SW 1271 (cell line): ENCODE measurements at places on chromosomes 2 and 18.

- DNase-seq: no peak
Observed at GRCh38 chr2:128249555-128249954, 69.1 kb downstream of the HS6ST1 start.

- DNase-seq: no peak
Observed at GRCh38 chr2:176562359-176563078, 293.3 kb downstream of the MTX2 start.

GRCh38 chr2:73080321-73081131 is 9.0 kb upstream of the SFXN5 start:
- no peak for DNase-seq

DNA sequence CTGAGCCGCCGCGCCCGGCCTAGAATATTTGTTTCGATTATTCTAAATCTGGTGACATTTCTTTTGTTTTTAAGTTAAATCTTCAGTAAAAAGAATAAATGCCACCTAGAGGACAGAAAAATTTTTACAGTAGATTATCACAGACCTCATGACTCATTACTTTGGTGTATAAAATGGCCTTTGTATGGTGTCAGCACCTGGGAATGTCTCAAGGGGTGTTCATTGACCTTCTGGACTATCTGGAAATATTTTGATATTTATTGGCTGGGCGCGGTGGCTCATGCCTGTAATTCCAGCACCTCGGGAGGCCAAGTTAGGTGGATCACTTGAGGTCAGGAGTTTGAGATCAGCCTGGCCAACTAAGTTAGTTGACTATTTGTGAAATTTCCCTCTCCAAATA is 30.3 kb upstream of the SLC30A6 start:
- DNase-seq: peak; percentile 93

DNA sequence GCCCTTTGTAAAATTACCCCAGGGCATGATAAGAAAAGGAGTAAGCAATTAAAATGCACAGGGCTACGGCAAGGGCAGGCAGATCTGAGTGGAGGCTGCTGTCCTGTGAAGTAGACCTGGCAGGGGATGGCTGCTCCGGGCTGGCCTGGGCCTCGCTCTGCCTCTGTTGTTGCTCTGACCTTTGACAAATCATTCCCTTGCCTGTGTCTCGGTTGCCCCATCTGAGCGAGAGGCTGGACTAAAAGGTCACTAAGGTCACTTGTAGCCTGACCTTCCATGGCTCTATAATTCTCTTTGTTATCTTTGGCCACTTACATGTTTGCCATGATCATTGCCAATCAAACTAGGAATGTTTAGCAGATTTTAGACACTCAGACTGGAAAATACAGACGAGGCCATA is 118.1 kb downstream of the KLHL29 start:
- DNase-seq: no peak

DNA sequence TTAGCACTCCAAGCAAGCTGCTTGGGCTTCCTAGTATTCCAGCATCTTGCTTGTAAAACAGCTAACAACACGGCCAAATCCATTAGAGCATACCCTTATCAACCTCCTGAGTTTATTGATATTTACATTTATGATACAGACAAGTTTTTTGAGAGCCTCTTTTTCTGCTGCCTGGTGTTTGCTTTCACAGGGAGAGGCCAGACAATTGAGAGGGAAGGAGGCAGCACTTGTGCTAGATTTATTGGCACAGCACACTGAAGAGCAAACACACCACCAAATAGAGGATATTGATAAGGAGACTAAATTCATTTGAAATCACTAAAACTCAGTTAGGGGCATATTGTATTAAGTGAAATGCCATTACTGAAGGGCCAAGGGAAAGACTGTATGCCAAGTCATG is 1142.3 kb upstream of the FANCL start:
- DNase-seq: no peak

DNA sequence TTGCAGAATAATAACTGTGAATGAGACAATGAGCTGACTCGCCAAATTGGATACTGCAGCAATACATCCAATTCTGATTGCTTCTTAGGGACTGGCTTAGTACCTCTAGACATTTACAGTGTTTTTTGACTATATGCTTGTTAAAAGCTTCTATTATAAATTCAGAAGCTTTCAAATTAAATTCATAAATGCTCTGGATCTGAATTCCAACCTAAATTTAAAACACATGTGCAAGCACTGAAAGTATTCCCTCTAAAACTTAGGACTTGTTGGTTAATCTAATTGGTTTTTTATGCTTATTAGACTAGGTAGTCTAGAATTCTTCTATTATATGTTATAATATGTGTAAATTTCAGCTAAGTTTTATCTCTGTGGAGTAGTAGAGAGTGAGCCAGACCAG is 306.9 kb downstream of the CPS1 start:
- DNase-seq: no peak

GRCh38 chr2:236768393-236769140 is 198.9 kb downstream of the ACKR3 start:
- no peak for DNase-seq

DNA sequence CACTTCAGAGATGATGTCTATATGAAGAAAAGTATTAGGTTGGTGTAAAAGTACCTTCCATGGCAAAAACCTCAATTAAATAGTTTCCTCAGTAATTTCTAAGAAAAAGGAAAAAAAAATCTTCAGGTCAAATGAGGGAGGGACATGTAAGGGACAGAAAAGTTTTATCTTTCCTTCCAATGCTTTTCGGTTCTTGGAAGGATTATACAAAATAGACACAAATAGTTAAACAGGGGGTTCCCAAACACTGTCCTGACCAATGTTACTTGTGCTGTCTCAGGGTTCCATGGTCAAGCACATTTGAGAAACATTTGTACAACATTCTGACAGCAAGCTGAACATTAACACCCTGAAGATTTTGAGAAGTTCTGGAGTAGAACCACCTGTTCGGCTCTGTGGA is 22.0 kb downstream of the ERMN start:
- DNase-seq: no peak

DNA sequence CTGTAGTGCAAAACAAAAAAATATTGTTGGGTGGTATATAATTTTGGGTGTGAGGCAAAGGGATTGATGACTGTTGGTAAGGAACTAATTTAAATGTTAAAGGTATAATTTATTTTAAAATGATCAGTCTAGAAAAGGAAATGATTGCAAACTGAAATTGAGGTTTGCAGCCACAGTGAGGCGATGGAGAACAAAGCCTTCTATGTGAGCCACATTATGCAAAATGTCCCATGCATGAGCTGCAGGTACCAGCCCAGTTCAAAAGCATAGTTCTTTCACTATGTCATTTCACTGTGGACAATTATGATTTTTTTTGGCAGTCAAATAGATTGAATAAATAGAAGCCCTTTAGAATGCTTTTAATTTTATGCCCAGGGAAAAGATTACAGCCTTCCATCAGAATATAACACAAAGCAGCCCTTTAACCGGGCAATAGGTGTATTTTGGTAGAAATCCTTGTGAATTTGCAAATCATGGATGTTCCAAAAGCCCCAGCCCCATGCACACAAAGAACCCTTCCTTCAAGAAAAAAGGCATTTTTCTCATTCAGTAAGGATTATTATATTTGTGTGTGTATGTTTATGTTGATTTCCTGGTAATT is 1.7 kb downstream of the MAP2 start:
- DNase-seq: no peak

GRCh38 chr2:62287899-62288880 is 92.3 kb downstream of the B3GNT2 start:
- DNase-seq: no peak

DNA sequence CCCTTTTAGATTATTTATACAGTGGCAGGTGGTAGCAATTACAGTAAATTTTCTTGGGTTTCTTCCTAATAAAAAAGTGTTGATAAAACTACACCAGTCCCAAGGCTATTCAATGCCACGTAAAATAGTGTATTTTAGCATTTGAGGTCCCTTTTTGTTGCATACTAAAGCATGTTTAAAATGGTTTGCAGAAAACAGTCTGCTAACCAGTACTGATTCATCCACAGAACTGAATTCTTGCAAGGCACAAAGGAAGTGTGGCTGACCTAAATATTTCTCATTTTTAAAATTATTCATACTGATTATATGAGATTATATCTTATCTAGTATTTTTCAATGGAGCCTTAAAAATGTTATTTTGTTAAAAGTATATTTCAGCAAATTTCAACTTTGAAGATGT is 98.1 kb downstream of the SMAD2 start:
- no peak for DNase-seq

GRCh38 chr2:42342061-42342794 is 18.8 kb downstream of the COX7A2L start:
- DNase-seq: peak; percentile 65

GRCh38 chr2:53559302-53559966 is 208.2 kb upstream of the CHAC2 start:
- DNase-seq: no peak

GRCh38 chr18:11830585-11830984 is 20.6 kb upstream of the CHMP1B start:
- DNase-seq: no peak

DNA sequence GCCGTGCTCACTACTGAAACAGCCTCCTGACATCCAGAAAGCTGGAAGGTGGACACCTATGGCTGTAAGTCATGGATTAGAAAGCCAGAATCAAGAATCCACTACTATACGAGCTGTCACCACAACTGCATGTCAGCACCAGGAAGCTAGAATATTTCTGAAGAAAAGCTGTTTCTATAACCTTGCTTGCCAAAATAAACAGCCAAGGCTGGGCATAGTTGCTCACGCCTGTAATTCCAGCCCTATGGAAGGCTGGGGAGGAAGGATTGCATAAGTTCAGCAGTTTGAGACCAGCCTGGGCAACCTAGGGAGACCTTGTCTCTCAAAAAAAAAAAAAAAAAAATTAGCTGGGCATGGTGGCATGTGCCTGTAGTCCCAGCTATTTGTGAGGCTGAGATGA is 96.3 kb upstream of the GAREM1 start:
- no peak for DNase-seq

DNA sequence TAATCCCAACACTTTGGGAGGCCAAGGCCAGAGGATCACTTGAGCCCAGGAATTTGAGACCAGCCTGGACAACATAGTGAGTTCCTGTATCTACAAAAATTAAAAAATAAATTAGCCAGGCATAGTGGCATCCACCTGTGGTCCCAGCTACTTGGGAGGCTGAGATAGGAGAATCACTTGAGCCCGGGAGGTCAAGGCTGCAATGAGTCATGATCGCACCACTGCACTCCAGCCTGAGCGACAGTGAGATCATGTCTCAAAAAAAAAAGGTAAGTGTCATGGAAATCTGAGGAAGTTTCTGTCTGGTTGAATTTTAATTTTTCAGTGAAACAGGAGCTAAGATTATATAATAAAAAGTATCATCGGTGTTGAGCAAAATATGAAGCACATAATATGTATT is 2.5 kb upstream of the C2orf15 start:
- no peak for DNase-seq

GRCh38 chr2:193141998-193142397 is 947.3 kb upstream of the TMEFF2 start:
- no peak for DNase-seq

DNA sequence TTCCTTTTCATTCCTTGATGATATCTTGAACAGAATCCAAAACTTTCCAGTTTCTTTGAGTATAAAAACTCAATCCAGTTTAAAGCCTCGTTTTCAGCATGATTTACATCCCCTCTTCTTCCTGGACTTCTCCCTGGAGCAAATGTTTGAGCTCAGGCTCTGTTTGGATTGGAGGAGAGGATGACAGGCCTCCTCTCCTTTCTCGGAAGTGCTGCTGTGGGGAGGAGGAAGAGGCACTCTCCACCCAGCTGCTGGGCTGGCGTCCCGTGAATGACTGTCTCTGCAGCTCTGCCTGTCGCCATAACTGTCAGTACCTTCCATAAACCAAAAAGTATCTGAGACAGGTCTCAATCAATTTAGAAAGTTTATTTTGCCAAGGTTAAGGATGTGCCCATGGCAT is 238.2 kb upstream of the AGAP1 start:
- no peak for DNase-seq

GRCh38 chr2:190551928-190552327 is 17.4 kb upstream of the NEMP2 start:
- no peak for DNase-seq

- DNase-seq: no peak
Observed at GRCh38 chr2:64700133-64700809, 46.6 kb upstream of the SERTAD2 start.

GRCh38 chr2:64086347-64087082 is 57.7 kb downstream of the PELI1 start:
- DNase-seq: no peak

DNA sequence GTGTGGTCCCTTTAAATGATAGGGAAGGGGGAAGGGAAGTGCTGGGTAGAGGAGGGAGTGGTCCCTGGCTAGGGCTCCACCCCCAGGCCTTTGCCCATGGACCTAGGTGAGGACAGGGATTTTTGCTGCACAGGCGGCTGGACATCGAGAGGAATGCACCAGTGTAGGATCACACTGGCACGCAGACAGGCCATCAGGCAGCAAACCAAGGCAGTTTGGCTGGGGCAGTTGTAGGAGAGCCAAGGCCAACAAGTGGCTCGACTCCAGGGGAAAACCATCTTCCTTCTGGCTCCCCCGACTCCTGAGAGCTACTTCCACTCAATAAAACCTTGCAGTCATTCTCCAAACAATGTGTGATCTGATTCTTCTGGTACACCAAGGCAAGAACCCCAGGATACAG is 402.0 kb upstream of the LRRTM1 start:
- DNase-seq: no peak

GRCh38 chr18:6010284-6010683 is 115.0 kb upstream of the TMEM200C start:
- no peak for DNase-seq

GRCh38 chr2:37322368-37322767 is 2.3 kb downstream of the PRKD3 start:
- DNase-seq: no peak

- DNase-seq: no peak
Observed at GRCh38 chr2:62568983-62569837, 63.2 kb upstream of the TMEM17 start.

GRCh38 chr18:67200665-67201064 is 315.9 kb downstream of the DSEL start:
- DNase-seq: no peak

DNA sequence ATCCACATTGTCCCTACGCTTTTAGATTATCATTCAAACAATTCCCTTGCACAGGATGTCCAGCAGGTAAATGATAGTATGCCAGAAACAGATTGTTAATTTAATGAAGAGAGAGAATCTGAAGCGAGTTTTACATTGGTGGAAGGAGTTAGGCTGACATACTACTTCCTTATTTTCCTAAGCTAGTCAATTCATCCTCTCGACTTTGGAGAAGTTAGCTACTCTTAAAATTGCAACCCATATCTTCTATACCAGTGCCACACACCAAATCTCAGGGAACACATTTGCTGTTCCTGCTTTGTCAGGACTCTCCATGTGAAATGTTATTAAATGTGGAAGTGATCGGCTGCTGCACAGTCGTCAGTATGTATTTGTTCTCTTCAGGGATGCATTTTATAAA is 249.2 kb downstream of the NAPG start:
- DNase-seq: no peak

- no peak for DNase-seq
Observed at GRCh38 chr2:100196786-100197494, 54.5 kb upstream of the AFF3 start.

- no peak for DNase-seq
Observed at GRCh38 chr18:48627216-48627615, 88.4 kb downstream of the CTIF start.

DNA sequence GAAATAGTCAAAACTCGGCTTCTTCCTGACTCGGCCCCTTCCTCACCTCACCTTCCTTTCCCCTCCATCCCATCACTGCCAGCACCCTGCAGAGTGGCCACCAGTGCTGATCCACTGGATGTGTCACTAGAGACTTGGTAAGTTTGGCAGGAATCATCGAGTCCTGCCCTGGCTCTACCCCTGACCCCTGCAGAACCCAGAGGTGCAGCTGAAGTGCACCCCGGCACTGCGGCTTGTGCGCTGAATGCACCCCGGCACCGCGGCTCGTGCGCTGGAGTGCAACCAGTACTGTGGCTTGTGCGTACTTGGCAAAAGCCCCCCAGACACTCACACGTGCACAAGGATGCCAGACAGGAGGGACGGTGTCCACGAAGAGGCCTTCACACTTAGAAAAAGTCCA is 206.5 kb downstream of the SNTG2 start:
- no peak for DNase-seq
